Kidney (tissue), 22 donors: ENCODE measurements at places on chromosomes 3 and 15. TPM values are rescaled to one million over a fixed set of nuclear protein-coding genes. Genes with fewer than 3 reads are reported as not detected.
A peak's percentile ranks its signal among the peaks of the same experiment; 100 is the strongest.

Gene POLQ
- 0.35 TPM for total RNA-seq

Gene TAGLN3
- total RNA-seq = 0.79 TPM

Gene MYO5C
- total RNA-seq = 41.6 TPM

Gene SERPINI2
- total RNA-seq = not detected

Gene TMC3
- not detected for total RNA-seq

Gene GPR87
- total RNA-seq = 0.72 TPM

Gene ILDR1
- 17.7 TPM for total RNA-seq

GRCh38 chr15:52528564-52529340 lies at the start of gene MYO5A:
Gene MYO5A, minus strand, starts transcription at chr15:52528880. Its CDS starts 74 bp downstream, at chr15:52528806.
- peak; percentile 74 for DNase-seq
- H3K27me3 ChIP-seq = peaks cover 19% of the 10 kb centered on the region
- H3K36me3 ChIP-seq = no peaks in the 10 kb centered on the region
- H3K4me1 ChIP-seq = peaks cover 8% of the 10 kb centered on the region
- H3K27ac ChIP-seq = peak within 1 kb of the TSS; percentile 58

DNA sequence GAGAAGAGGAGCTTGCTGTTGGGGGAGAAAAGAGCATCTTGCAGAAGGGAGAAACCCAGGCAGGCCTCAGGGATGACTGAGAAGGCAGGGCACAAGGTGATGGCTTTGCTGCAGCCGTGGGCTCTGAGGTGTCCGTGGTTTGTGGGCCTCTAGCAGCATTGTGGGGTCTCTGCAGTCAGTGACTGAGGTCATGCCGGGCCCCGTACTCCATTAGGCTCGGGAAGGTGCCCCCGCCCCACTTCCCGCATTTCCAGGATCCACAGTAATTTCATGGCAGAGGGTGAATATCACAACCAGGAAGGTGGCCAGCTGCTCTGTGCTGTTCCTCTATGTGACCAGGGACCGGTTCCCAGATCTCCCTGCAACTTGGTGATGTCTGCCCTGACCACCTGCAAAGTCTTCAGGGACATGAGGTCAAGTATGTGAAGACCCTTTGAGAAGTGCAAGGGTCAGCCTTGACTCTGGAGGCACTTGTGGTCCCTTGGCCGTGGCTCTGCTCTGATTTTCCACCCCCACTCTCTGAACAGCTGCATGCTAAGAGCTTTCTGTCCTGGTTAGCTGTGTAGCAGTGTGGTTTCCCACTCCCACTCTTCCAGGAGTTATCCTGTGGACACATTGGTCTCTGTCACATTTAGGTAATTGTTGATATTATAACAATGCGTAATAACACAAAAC lies 3.6 kb downstream of the KLF13 start:
- DNase-seq = no peak
- H3K4me1 ChIP-seq = peaks cover 40% of the 10 kb centered on the region
- H3K36me3 ChIP-seq = no peaks in the 10 kb centered on the region
- H3K4me3 ChIP-seq = peak overlapping the region; percentile 3
- no peaks in the 10 kb centered on the region for H3K27me3 ChIP-seq

DNA sequence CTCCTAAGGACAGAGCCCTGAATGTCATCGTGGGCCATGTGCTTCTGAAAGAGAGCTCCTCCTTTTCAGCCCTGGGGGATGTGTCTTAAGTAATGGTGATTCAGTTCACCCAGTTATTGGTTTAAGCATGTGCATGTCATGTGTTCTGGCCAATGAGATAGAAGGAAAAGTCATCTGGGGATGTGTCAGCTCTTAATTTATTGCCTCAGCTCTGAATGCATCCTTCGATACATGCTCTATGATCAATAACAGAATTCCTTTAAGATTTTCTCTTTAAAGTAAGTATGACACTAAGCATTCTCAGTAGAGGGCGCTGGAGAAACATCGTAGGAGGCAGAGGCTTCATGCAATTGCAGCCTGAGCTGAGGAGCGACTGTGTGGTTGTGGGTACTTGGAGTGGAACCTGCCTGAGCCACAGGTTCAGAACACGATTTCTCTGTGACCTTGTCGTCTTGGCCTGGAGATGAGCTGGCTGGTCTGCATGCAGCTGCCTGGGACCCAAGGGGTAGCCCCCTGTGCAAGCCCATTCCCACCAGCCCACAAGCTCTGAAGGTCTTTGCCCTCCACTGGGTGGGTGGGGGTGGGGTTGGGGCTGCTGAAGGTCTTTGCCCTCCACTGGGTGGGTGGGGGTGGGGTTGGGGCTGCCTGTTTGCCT lies 69.5 kb downstream of the C3orf38 start:
- DNase-seq = peak; percentile 57
- H3K36me3 ChIP-seq = no peaks in the 10 kb centered on the region
- no peaks in the 10 kb centered on the region for H3K4me1 ChIP-seq
- no peak overlapping the region for H3K27ac ChIP-seq
- no peak overlapping the region for H3K4me3 ChIP-seq
